G401 (cell line): ENCODE measurements at places on chromosomes 16 and 17. TPM values are rescaled to one million over a fixed set of nuclear protein-coding genes. Genes with fewer than 3 reads are reported as not detected.

DNA sequence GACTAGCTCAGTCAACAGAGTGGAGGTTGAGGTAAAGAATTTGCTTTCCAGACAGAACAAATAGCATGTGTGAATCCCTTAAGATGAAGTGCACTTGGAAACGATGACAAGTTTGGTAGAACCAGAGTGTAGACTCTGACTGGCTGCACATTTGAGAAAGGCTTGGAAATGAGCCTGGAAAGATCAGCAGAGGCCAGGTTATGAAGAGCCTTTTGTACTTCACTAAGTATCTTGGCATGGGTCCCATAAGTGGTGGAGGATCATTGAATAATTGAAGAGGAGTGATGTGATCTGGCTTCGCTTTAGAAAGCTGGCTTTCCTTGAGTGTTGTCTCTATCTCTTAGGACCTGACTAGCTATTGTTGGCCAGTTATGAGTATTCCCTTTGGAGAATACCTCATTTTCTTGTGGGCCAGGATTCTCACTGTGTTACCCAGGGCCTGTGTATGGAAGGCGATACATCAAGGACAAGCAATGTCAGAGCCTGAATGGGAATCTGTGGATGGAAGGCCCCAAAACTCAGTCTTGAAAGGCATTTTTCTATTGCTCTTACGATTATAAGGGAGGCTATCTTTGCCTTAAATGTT, 329.8 kb downstream of the UTP18 start:
- no peak for DNase-seq

DNA sequence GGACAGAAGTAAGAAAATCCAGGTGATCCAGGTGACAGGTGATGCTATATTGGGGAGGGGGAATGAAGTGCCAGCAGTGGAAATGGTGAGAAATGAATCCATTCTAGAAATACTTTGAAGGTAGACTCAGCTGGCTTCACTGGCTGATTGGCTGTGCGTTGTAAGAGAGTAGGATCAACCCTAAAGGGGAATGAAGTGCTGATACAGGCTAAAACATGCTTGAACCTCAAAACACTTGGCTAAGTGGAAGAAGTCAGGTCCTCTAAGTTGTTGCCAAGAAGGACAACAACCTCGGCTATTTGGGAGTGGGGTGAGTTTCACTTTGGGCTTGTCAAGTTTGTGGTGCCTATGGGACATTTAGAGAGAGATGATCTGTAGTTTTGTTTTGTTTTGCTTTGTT, 24.1 kb upstream of the SCNN1B start:
- DNase-seq, result no peak

GRCh38 chr17:44898768-44899073, 524 bp downstream of the EFTUD2 start:
- no peak for DNase-seq

DNA sequence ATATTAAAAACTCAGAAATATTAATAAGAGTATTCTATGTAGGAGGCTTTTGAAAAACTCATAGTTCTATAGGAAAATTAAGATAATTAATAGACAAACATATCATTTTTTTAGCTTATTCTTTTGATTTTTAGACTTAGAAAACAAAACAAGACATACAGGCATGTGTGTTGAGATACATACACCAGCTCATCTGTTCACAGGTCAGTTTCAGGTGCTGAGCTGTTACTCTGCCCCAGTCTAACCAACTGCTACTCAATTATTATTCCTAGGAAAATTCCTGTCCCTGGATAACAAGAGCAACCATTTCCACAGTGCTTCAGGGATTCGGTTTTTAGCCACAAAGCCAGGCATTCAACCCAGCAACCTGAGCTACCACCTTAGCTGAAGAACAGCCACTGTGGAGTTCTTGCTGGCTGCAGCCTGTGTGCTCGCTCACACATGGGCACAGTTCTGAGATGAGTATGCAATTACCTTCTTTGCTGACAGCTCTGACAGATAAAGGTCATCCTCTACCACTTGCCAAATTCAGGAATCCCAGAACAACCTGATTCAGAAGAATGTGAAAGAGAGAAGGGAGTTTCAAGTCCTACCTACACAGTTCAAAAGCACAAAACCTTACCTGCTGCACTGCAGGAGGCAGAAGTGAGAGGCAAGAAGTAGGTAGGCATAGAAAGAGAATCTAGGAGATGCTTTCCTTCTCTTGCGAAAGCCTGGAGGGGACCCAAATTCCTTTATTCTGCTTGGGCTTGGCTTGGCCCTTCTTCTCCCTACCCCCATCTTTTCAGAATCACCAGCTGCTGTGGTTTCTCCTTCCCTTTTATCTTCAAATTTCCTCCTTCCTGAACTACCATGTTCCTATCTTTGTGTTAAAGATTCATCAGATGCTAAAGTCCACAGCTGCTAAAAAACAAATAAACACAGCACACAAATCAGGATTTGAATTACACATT, 62.7 kb downstream of the TEX2 start:
- DNase-seq, result peak; percentile 74

GRCh38 chr17:35460354-35460851, 11.8 kb upstream of the SLFN13 start:
- DNase-seq, result no peak

- DNase-seq, result peak; percentile 87
Measured at GRCh38 chr17:3892095-3892998, 506 bp downstream of the CAMKK1 start.

- DNase-seq, result no peak
Measured at GRCh38 chr17:77506371-77506991, 365.7 kb downstream of the SEC14L1 start.

- DNase-seq, result no peak
Measured at GRCh38 chr16:8957063-8957397, 6.7 kb downstream of the USP7 start.

DNA sequence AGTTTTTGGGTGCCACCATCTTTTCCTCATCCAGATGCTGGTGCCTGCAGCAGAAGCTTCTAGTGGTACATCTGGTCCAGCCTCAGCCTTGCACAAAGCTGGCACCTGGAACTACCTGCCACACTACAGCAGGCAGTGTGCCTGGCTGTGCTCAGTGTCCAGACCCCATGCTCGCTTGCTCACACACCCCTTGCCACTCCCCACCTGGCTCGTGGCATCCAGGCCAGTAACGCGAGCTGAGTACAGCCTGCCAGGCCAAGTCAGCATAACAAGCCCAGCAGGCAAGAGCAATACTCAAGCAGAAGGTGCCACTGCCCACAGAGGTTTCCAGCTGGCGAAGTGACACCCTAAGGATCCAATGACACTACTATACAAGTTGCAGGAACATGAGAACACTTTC, 29.7 kb upstream of the KIF2B start:
- DNase-seq, result no peak

DNA sequence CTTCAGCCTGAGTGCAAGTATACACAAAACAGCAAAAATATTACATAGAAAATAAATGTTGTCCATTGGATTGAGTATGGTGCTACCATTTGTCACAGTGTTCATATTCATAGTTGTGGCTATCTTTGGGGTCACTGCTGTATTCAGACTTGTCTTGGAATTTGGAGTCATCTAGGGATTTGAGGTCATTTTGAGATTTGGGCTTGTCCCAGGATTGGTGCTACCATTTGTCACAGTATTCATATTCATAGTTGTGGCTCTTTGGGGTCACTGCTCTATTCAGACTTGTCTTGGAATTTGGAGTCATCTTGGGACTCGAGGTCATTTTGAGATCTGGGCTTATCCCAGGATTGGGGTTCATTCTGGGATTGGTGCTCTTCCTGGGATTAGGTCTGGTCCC, 24.8 kb downstream of the OMG start:
- DNase-seq, result no peak

DNA sequence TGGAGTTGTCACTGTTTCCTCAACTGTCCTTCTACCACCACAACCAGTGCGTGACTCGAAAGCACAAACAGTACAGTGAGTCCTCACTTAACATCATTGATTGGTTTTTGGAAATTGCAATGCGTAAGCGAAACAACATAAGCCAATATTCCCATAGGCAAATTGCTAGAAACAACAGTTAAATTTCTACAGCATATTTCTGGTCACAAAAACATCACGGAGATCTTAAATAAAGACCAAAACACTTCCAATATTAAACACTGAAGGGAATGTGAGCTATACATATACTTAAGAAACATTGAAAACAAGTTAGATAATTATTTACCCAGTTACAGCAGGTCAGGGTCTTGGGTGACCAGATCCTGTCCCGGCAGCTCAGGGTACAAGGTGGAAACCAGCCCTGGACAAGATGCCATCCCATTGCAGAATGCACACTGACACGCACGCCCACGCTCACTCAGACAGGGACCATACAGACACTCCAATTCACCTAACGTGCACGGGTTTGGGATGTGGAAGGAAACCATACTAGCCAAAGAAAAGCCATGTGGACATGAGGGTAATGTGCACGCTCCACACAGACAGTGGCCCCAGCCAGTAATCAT, 4.7 kb downstream of the SLC13A5 start:
- DNase-seq, result no peak

DNA sequence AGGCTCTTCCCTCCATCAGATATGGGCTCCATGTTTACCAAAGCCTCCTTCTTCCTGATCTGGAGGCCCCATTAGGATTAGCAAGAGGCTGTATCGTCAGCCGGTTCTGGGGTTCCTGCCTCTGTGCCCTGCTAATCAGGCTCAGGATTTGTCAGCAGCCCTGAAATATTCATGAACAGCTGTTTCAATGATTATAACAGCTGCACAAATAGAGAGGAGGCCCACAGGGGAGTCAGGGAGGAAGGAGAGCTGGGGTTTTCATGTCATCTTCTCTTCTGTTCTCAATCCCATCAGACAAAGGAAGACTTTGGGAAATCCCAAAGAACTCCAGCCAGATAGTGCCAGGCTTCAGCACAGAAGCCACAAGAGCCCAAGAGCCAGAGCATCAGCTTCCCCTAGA, 72.3 kb upstream of the MMP2 start:
- DNase-seq, result no peak

- no peak for DNase-seq
Measured at GRCh38 chr16:81710044-81710443, 69.0 kb upstream of the PLCG2 start.

DNA sequence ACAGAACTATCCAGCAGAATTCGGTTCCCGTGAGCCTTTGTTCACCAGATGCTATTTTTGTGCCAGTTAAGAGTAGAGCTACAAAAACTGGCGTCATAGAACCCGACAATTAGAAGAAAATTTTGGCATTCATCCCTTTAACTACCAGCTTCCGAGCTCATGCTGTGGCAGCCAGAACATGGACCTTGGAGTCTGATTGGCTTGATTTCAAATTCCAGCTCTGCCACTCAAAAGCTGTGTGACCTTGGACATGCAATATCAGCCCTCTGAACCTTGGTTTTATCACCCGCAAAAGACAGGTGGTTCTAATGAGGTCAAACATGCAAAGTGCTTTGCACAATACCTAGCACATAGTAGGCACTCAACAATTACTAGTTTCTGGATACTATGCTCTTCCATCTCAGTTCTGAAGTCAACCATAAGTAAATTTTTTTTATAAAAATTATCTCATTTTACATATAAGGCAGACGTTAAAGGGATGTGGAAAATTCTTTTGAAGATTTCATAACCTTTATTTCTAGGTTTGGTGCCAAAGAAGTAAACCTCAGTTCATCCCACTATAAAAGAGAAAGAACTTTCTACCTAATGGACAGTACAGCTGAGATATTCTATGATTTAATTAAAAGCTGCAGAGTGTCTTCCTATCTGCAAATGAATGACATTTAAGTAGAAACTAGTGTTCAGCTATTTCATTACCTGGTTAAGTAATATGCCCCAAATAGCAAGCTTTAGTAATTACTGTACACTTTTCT, 331.5 kb downstream of the HAPSTR1 start:
- no peak for DNase-seq

- no peak for DNase-seq
Measured at GRCh38 chr17:83080858-83081683, 1.7 kb downstream of the METRNL start.

DNA sequence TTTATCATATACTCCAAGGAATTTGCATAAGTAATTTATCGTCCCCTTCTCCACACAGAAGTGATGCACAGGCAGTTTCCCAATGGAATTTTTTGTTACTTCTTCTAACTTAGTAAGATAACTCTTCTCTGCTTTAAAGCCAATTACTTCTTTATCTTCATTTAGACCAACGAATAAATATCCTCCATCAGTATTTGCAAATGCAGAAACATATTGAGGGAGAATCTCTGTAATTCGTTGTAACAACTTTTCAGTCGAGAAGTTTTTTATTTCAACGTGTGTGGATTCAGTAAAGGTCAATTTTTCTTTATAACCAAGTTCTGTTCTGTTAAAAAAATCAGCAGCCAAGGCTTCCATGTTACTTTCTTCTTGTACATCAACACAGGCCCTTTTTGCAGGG, 30.7 kb upstream of the SLFN13 start:
- no peak for DNase-seq

GRCh38 chr16:77780378-77780837, 8.0 kb upstream of the VAT1L start:
- DNase-seq, result no peak

DNA sequence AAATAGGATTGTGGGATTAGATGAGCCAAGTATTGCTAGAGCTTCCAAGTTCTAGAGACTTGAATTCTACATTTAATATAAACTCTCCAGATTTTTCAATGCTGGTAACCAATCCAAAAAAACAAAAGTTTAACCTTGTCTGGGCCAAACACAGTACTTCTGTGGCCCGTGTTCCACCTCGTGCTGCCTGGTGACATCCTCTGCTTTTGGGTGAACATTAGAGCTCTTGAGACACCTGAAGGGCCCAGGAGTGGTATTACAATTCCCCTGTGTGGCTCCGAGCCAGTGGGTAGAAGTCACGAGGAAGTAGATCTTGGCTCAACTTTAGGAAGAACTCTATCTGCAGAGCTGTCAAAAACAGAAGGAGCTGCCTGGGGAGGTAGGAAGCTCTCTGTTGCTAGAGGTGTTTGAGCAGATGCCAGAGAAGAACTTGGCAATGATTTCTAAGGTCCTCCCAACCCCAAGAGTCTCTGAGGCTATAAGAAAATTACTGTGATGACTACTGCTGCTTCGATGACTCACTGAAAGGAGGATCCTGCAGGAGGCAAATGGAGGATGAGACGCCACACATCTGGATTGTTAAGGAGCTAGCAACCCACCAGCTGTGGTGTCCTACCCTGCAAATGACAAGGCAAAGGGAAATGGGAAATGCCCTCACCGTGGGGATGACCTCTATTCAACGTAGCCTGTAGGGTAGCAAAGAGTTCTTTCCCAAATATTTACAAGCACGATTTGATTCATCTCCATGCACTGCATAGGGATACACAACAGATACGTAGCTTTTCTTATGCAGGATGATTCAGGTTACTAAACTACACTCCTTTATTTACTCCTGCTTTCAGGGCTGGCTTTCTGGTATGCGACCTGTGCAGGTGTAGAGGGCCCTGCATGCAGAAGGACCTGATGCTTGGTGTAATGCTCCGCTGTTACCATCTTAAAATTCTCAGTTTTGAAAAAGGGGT, 45.8 kb upstream of the GAS7 start:
- DNase-seq, result no peak

The CNGB1 gene
- total RNA-seq, result not detected in 2 replicates

The CORO6 gene
- 3.6 and 9.7 TPM in 2 replicates for total RNA-seq

The CX3CL1 gene
- total RNA-seq, result 0.43 TPM in 1 of 2 replicates, not detected in the other

The ST6GALNAC2 gene
- 14.3 and 30.6 TPM in 2 replicates for total RNA-seq

The MILR1 gene
- total RNA-seq, result not detected in 2 replicates

The CARD14 gene
- 0.44 TPM in 1 of 2 replicates, not detected in the other for total RNA-seq
